ENCODE measurements at places on chromosomes 16 and 17.
A peak's percentile ranks its signal among the peaks of the same experiment; 100 is the strongest.

GRCh38 chr17:50426814-50427787 is 1.1 kb downstream of the ACSF2 start:
- DNase-seq, result peak; percentile 10

DNA sequence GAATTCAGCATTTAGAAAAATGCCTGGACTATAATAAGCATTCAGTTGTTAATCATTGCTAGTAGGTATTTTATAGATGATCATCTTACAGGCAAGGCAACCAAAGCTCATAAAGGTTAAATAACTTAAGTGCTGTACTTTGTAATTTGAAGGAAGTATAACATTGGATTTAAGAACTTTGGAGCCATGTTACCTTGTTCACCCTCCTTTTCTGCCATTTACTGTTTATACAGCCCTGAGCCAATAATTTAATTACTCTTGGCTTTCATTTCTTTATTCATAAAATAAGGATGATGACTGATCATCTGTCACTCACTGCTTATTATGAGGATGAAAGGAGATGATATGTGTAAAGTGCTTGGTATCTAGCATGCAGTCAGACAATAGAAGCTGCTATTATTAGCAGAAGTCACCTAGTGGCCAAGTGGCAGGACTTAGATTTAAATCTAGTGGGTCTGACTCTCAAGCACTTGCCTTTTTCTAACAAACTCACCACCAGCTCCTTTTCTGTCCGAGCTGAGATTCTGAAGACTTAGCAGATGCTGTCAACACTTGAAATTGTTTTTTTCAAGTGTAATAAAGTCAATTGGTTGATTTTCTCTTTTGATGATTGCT is 18.3 kb upstream of the DDX52 start:
- DNase-seq, result no peak

DNA sequence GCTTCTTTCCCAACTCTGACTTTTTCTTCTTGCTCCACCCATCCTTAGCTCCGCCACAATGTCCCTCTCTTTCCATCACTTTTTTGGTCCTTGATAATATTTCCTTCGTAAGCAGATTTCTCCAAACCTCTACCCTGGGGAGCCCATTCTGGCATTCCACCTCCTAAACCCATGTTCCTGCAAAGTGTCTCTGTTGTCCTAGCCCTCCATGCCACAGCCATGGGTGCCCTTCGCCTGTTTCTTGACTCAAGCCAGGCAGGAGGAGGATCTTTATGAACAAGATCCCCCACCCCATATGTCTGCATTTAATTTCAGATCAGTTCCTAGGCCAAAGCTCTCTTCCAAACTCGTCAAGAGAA is 42.4 kb downstream of the GAS7 start:
- DNase-seq, result no peak

- DNase-seq, result no peak
Observed at GRCh38 chr16:14372471-14372870, 257.6 kb downstream of the PARN start.

- no peak for DNase-seq
Observed at GRCh38 chr17:2085648-2085949, 30.7 kb downstream of the HIC1 start.

DNA sequence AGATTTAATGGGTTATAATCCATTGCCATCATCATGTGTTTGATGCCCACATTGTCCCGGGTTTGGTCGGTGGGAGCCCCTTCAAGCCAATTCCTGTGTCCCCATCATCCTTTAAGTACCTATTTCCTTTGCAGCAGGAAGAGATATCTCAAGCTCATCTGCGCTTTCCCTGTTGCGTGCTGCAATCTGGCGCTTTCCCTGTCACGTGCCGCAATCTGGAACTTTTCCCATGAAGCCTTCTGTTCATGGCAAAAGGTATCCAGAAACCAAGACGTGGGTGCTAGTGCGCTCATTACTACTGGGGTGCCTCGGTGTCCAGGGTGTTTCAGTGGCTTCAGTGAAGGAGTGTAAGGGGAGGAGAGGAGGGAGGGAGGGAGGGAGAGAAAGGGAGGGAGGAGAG is 174.6 kb upstream of the ZNF469 start:
- no peak for DNase-seq

DNA sequence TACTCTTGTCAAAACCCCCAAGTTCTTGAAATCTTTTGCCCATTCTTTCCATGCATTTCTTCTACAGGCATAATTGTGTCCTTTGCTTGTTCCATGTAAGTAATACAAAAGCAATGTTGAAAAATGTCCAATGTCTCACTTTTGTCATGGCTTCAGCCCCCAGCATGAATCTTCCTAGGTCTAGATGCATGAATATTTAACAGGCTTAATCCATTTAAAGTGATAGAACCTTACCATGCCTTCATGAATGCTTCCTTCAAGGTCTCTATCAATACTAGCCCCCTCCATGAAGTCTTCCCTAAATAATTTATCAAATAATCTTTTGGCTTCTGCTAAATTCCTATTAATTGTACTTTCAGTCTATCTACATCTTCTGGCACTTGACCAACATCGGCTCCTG is 46.1 kb upstream of the ANKFY1 start:
- DNase-seq, result no peak

DNA sequence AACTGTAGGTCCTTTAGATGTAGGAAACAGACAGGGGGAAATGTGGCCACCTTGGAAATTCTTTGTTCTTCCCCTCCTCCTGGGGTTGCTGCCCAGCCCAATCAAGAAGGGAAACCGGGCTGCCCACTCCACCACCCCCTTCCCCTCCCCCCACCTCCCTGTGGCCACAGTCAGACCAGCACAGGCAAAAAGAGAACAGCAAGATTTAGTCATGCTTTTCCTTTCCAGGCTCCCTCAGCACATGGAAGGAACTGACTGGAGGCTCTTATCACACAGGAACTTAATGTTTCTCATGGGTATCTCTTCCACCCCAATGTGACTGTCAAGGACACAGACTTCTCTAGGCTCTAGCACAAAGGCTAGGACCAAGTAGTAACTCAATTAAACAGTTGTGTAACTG is 3.0 kb upstream of the CCL1 start:
- DNase-seq, result no peak

DNA sequence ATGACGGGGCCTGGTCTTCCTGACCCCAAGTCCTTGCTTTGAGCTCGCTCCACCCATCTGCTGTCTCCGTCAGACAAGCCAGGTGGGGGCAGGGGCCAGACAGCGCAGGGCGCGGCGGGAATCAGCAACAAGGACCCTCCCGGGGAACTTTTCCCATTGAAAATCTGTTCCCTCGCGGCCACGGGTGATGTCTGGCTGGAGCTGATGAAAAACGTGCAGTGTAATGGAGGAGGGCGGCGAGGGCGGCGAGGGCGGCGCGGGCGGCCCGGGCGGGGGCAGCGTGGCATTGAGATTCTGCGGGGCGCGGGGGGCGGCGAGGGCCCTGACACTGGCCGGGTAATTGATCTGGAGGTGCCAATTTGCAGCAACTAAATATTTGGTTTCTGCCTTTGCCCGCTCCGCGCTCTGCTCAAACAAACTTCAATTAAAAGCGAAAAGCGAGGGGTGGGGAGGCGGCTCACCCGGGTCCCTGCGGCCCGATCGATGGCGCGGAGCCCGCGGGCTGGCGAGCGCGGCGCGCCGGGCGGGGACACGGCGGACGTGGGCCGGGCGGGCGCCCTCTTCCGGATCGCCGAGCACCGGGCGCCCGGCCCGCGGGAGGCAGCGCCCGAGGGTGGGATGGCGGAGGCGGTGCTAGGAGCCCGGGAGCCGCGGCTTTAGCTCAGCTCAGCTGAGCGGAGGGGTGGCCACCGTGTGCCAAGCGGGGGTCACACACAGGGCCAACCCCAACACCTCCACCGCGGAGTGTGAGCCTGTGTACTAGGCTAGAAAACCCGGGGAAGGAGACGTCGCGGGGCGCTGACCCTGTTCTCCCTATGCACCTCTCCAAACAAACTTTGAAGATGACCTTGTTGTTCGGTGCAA is 32.4 kb downstream of the DCAKD start:
- no peak for DNase-seq

- no peak for DNase-seq
Observed at GRCh38 chr16:67919622-67920221, 11.9 kb downstream of the CTRL start.

DNA sequence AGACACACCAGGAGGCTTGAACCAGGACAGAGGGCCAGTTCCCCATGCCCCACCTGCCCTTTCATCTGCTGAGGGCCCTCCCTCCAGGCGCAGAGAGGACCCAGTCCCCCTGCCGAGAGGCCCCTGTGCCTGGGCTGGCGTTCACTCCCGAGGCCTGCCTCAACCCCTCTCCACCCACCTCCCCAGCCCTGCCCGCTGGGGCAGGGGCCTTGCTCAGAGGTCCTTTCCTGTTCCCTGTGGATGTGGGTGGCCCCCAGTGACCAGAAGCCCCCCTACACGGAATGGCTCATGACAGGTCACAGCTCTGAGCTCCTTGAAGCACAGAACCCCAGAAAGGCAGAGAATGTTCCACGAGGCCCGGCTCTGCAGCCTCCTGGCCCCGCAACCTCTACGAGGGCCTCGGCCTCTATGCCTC is 6.7 kb downstream of the TMC6 start:
- no peak for DNase-seq

DNA sequence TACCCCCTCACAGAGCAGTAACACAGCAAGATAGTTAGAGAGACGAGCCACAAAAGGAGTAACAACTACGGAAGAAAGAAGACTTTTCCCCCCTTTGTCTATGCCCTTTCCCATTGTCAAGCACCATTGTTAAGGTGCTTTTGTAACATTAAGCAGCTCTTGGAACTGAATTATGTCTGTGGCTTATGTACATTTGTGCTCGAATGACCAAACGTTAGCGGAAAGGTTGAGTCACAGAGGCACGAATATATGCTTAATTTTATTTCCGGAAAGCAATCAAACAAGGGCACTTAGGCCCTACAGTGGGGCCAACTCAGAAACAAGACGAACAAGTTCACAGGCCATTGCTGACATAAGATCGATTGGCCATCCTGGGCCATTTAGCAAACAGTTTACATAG is 109.5 kb downstream of the ANKFN1 start:
- no peak for DNase-seq

DNA sequence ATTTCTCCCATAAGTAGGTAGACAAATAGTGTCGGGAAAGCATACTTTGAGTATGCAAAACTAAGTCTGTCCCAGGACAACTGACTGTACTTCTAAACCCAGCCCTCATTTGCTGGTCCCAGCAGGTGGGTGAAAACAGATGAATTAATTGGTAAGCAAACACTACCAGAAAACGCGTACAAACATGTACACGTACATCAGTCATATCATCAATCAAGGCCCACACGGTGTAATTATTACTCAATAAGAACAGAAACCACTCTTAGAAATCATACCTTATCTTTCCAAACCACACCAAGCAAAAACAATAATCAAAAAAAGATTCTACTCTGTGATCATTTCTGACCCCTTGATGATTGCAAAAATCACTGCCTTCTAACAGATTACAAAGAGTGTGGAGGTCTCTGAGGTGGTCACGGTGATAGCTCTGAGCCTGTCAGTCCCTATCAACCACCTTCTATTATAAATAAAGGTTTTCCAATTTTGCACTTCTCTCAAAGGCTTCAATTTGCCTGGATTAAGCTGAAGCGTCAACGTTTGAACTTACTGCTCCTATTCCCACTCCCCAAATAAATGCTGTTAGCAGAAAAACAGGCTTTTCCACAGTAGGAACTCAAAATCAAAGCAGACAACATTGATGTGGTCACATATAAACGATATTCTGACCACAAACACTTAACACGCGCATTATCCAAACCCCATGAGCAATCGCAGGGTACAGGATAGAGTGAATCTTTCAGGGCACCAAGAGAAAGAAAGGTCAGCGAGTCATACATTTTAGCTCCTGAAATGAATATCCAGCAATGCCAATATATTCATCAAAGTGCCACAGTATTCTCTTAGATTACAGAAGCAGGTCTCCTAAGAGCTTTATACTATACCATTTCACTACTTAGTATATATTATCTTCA is 211.9 kb downstream of the STX8 start:
- DNase-seq, result no peak

DNA sequence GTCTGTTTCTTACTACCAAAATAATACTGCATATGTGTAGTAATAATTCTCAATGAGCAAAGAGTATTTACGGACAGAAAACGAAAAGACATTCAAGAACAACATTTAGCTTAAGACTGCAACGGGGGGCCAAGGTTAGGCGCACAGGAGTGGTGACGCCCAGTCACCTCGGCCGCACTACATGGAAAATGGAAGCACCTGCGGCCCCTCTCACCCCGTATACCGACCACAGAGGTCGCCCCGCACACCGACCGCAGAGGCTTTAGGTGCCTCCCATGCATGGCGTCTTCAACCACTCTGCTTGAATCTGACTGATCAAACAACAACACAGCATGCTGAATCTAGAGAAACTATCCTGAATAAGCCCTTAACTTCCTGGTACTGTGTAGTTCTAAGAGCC is 26.4 kb downstream of the CCDC57 start:
- no peak for DNase-seq

DNA sequence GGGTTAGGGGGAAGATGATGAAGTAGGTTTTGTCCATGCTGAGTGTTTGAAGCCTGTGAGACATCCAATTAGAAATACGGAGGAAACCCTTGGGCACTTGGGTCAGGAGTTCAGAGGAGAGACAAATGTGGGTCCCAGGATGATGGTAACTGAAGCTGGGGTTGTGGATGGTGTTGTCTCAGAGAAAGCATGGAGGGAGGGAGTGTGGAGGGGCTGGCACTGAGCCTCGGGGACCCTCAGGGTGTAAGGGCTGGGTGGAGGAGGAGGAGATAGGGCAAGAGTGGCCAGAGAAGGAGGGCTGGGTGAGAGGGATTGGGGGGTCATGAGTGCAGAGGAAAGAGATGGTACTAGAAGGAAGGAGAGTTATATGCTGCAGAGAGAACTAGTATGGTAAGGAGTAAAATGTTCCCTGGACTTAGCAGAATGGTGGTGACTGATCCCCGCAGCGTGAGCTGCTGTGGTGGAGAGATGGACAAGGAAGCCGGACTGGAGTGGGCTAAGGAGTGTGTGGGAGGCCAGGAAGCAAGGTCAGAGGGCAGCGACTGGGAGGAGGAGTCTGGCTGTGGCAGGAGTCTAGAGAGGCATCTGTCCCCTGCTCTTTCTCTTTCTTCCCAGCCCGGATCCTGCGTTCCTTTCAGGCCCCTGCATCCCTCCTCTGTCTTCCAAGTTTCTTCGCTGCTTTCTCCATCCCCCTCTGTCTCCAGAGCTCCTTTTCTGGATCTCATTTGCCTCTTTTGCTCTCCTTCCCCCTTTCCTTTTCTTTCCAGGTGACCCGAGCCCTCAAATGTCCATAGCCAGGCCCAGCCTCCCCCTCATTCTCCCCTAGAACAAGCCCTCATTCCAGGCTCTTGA is 3.9 kb upstream of the COL1A1 start:
- DNase-seq, result peak; percentile 56

- no peak for DNase-seq
Observed at GRCh38 chr16:83768986-83769385, 38.8 kb upstream of the HSBP1 start.

DNA sequence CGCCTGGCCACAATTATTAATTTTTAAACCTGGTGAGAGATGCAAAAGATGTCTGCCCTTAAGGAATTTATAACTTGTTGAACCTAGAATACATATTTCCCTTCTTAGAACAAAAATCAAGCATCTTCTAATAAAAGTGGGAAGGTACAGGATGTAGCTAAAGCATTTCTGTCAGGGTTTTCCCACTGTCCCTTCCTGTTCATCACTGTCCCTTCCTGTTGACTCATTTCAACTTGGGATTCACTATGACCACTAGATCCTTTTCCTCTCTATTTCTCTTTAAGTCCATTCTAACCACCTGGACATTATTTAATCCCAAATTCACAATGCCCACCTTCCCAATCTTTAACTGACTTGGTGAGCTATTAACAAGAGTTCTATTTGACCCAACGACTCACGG is 33.9 kb upstream of the CDRT4 start:
- no peak for DNase-seq

- DNase-seq, result no peak
Observed at GRCh38 chr16:51030516-51030915, 120.6 kb downstream of the SALL1 start.

All from HFFc6 (cell line).